ENCODE measurements at places on chromosomes 3 and 15.

DNA sequence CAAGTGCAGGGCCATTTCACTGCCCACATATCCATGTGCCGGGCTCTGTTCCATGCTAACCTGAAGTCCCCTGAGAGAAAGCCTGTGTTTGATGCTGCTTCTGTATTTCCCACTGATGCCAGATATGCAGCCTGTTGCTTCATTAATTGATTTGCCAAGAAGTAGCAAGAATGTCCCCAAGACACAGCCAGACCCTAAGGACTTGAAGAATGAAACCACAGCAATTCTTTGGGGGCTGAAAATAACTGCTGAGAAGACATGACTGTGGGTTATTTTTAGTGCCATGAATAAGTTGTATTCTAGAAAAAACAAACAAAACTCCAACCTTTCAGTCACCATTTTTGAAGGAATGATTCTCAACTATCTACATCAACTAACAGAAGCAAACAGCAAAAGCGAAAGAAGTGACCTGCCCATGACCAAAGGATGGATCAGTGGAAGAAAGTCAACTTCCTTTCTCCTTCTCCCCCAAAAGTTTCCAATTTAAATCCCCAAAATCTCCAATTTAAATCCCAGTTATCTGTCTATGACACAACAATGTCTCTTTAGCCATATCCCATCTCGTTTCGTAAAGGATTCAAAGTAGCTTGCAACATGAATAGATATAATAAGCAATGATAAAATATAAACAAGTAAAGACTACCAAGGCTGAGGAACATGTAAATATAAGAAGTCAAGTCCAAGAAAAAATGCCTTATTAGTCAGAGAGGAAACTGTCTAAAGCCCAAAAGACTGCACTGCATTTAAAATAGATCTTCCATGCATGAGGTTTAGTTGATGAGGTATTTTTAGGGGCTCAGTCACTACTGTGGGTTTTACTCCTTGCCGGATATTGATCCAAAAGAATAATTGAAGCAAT is 226.8 kb downstream of the DTWD1 start:
- no peak for DNase-seq

DNA sequence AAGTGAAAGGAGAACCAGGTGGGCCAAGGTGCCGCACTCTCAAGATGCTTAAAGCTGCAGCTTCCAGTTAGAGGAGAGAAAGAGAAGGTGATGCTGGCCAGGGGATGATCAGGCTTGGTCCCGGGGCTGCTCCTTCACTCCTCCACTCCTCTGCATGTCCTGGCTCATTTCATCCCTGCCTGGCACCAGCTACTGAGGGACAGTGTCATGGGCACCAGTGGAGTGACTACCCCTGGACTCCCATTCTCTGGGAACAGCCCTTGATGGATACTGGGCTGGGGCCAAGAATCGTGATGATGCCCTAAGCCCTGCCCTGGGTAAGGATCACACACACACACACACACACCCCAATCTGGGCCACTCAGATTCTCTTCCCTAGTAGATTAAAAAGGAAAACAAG is 243.7 kb downstream of the UACA start:
- DNase-seq: no peak

DNA sequence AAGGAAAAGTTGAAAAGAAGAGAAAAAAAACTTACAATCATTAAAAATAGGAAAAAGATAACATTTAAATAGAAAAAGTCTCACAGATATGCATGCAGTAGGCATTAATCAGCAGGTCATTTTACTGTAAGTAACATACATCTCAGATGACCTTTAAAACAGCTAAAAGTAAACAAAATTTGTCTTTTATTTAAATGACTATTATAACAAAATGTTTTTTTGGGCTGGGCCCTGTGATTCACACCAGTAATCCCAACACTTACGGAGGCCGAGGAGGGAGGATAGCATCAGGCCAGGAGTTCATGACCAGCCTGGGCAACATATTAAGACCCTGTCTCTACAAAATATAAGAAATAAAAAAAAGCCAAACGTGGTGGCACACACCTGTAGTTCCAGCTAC is 14.7 kb downstream of the IQGAP1 start:
- no peak for DNase-seq

GRCh38 chr3:189573004-189573403 is 58.2 kb upstream of the TP63 start:
- DNase-seq: no peak

DNA sequence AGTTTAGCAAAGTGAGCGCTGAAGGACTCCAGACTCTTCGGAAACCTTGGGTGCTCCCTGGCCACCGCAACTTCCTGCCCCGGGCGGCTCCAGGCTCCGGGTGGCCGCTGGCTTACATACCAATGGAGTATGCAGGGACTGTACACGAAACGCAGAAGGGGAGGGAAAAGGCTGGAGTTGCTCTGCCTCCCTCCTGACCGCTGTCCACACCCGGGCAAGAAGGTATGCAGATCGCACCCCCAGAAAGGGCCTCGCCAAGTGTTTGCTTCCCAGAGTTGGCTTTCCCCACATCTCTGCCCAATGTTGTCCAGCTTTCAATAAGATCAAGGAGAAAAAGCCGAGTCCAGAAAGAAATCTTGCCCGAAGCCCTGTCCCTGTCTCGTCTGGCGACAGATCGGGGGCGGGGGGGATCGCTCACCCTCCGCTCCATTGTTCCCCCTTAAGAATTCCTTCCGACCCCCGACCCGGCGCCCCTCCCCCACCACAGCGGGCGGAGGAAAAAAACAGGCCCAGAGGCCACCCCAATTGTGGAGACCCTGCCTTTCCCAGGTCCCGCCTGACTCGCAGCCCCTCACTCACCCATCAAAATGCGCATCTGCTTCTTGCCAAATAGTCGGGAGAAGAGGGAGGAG is 533 bp downstream of the ARF4 start:
- peak; percentile 85 for DNase-seq

DNA sequence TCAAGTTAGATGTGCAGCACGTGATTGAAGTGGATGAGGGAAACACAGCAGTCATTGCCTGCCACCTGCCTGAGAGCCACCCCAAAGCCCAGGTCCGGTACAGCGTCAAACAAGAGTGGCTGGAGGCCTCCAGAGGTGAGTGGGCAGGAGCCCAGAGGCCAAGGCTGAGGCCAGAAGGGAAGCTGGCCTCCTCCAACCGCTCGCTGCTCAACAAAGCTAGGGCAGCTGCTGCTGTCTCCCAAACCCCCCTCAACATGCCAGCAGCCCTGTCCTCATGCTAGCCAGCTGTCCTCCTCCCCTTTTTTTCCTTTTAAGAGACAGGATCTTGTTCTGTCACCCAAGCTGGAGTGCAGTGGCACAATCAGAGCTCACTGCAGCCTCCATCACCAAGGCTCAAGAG is 57.0 kb downstream of the BOC start:
- no peak for DNase-seq

DNA sequence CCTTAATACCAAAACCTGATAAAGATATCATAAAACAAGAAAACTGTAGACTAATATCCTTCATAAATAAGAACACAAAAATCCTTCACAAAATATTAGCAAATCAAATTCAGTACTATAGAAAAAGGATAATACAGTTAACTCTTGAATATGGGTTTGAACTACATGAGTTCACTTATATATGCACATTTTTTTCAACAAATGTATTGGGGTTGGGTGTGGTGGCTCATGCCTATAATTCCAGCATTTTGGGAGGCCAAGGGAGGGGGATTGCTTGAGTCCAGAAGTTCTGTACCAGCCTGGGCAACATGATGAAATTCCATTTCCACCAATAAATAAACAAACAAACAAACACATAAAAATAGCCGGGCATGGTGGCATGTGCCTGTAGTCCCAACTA is 39.2 kb downstream of the GOLGB1 start:
- DNase-seq: no peak

GRCh38 chr15:59632714-59633113 is 21.1 kb downstream of the GCNT3 start:
- DNase-seq: peak; percentile 23
